CD4-positive, alpha-beta T cell treated with Interleukin-4 for 4 hours (primary cell): ENCODE measurements at places on chromosomes 11 and 22.

GRCh38 chr11:65803797-65804492 lies 17.1 kb downstream of the OVOL1 start:
- DNase-seq: no peak

DNA sequence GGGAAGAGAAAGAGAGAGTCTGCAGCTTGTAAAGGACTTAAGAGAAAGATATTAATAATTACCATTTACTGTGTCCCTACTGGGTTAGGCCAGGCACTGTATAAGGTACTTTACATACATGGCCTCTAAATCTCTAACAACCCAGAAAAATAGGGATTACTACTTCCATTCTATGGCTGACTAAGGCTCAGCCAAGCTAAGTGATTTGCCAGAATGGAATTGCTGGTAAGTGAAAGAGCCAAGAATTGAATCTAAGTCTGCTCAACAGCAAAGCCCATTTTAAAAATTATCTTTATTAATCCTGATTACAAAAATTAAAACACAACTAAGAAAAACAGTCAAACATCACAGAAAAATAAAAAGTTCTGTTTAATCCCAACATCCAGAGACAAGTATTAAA lies 21.4 kb downstream of the XRRA1 start:
- no peak for DNase-seq

DNA sequence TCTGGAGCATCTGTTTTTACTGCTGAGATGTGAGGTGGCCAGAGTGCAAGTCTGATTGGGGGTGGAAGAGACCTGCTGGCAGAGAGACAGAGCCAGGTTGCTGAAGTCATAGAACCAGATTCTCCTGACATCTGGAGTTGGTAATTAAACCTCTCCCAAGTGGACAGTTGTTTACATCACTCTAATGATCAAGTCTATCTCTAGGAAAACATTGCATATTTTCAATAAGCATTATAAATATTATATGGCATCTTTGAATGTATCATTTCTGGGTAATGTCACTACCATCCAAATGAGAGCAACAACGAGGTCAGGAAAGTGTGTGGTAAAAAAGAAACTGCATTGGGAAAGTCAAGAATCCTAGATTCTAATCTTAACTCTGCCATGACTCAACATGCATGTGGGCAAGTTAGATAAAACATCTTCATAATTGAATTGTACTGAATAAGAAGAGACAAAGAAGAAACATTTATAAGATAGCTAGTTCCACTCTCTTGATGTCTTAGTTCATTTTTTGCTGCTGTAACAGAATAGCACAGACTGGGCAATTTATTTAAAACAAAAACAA lies 351.2 kb upstream of the API5 start:
- no peak for DNase-seq

GRCh38 chr11:133081730-133082452 lies 450.4 kb downstream of the OPCML start:
- DNase-seq: no peak
